ENCODE measurements at places on chromosomes 5 and 9. TPM values are rescaled to one million over a fixed set of nuclear protein-coding genes. Genes with fewer than 3 reads are reported as not detected.

Gene LRRC19
- total RNA-seq: not detected

- H3K4me1 ChIP-seq: no peaks in the 10 kb centered on the region
- H3K4me3 ChIP-seq: no peak overlapping the region
- H3K27me3 ChIP-seq: peaks cover 5% of the 10 kb centered on the region
- DNase-seq: no peak
- H3K36me3 ChIP-seq: no peaks in the 10 kb centered on the region
Observed at GRCh38 chr9:91483189-91483691, 59.6 kb upstream of the NFIL3 start.

Gene GFRA3
- total RNA-seq: 0.36 TPM

Gene DBH
- 5.0 TPM for total RNA-seq

GRCh38 chr5:115333164-115333563 is 36.7 kb upstream of the CCDC112 start:
- H3K4me3 ChIP-seq: no peak overlapping the region
- no peak for DNase-seq
- H3K4me1 ChIP-seq: no peaks in the 10 kb centered on the region
- no peaks in the 10 kb centered on the region for H3K27me3 ChIP-seq
- H3K36me3 ChIP-seq: no peaks in the 10 kb centered on the region

Gene GFM2
- total RNA-seq: 32.1 TPM

DNA sequence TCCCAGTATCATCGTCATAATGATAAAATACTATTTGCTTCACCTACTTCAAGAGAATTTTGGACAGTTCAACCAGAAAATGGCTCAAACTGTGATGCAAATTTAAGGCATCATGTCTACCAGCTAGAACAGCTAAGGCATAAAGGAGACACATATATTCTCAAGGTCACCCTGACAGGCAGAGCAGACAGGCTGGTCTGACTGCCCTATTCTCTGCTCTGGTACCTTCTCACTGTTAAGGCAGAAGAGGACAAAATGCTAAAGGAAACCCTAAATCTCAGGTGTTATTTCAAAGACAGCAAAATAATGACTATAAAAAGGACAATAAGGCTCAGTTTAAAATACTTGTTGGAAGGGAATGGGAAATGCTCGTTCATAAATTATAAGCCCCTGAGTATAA is 87.2 kb downstream of the MRPS27 start:
- H3K27me3 ChIP-seq: no peaks in the 10 kb centered on the region
- no peak overlapping the region for H3K4me3 ChIP-seq
- no peaks in the 10 kb centered on the region for H3K4me1 ChIP-seq
- H3K36me3 ChIP-seq: no peaks in the 10 kb centered on the region
- DNase-seq: no peak

DNA sequence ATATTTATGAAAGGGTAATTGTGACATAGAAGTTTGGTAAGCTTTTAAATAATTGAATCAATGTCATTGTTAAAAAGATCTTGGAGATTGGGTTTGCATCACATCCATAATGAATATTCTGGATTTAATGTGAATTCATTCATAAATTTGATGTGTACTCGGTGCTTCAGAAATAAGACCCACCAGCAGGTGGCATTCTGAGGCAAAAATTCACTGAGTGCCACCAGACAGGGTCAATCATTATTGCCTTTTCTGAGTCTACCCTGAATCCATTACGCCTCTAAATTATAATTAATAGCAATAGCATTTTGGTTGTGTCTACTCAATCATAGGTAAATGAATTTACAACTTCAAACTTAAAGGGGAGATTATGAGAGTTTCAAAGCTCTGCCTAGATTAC is 1.0 kb downstream of the TRPC7 start:
- DNase-seq: no peak
- H3K4me3 ChIP-seq: no peak overlapping the region
- peaks cover 4% of the 10 kb centered on the region for H3K27me3 ChIP-seq
- no peaks in the 10 kb centered on the region for H3K36me3 ChIP-seq
- no peaks in the 10 kb centered on the region for H3K4me1 ChIP-seq
- no peak overlapping the region for H3K27ac ChIP-seq

GRCh38 chr9:110021891-110022290 is 186.1 kb downstream of the C9orf152 start:
- no peaks in the 10 kb centered on the region for H3K27me3 ChIP-seq
- peaks cover under 1% of the 10 kb centered on the region for H3K4me1 ChIP-seq
- H3K4me3 ChIP-seq: no peak overlapping the region

Gene TXNDC8
- not detected for total RNA-seq

DNA sequence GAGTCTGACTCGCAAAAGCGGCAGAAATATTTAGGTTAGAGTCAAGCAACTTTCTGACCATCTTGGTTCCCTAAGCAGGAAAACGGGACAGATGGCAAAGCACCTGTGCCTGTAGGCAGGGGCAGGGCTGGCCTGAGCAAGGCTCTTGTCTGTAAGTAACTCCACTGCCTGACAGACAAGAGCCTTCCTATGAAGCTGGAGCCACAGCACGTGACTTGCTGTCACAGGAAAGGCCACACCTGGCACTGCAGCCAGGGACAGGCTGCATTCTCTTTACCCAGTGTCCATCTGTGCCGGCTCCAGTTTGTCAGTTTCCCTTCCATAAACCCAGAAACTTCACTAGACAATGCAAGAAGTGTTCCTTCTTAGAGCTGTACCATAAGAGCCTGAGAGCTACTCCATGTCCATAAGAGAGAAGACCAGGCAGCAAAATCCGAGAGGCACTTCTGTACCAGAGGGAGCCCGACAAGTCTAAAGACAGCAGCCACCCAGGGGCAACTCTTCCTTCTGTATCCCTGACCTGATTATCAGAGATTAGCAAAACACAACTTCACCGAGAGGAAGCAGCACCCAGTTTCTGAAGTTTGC is 78.1 kb downstream of the GPR21 start:
- no peak for DNase-seq
- H3K4me1 ChIP-seq: no peaks in the 10 kb centered on the region
- H3K27me3 ChIP-seq: no peaks in the 10 kb centered on the region

- no peak overlapping the region for H3K27ac ChIP-seq
- no peaks in the 10 kb centered on the region for H3K36me3 ChIP-seq
- peaks cover 10% of the 10 kb centered on the region for H3K27me3 ChIP-seq
- no peak for DNase-seq
Observed at GRCh38 chr9:112945620-112946208, 55.0 kb upstream of the SLC46A2 start.

Gene SFXN1
- 67.2 TPM for total RNA-seq

Gene STPG3
- total RNA-seq: 0.25 TPM

DNA sequence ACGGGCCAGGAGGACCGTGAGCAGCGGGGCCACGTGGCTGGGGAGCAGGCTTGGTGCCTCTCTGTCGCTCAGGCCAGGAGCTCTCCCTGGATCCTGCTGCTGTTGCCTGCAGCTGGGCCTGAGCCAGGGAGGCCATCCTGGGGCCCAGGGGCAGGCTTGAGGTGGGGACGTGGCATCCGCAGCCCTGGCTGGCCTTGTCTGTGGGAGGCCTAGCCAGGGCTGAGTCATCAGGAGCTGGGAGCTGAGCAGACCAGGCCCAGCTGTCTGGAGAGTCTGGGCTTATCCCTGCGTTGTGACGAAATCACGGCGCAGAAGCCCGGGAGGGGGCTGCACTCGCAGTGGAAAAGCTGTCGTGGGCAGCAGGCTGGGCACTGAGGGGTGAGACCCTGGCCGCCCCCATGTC is 138.8 kb upstream of the COL5A1 start:
- peaks cover 12% of the 10 kb centered on the region for H3K27me3 ChIP-seq
- H3K4me3 ChIP-seq: no peak overlapping the region
- H3K4me1 ChIP-seq: peaks cover 8% of the 10 kb centered on the region
- no peak overlapping the region for H3K27ac ChIP-seq
- DNase-seq: peak; percentile 93

Gene GABBR2
- 2.7 TPM for total RNA-seq

Gene UBE2QL1
- total RNA-seq: 1.1 TPM

- H3K4me3 ChIP-seq: no peak overlapping the region
- DNase-seq: no peak
- H3K27ac ChIP-seq: no peak overlapping the region
Observed at GRCh38 chr9:116813031-116813300, 125.9 kb downstream of the TRIM32 start.

Gene OSMR
- total RNA-seq: 3.3 TPM

DNA sequence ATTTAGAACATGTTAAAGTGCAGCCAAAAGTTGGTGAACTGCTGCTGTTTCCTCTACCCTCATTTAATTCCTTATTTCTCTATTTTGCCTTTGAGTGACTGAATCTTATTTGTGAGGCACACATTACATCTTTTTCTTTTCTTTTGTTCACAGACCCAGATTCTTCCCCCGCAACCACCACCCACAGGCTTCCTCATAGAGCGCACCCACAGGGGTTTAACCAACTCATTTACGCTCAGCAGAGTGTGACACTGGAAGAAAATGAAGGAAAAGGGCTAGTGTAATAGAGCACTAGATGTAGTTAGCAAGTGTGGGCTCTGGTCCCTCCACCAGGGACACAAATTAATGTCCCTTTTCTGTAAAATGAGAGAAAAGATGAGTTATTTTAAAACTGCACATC is 200.7 kb downstream of the PARP8 start:
- no peak overlapping the region for H3K4me3 ChIP-seq
- no peaks in the 10 kb centered on the region for H3K4me1 ChIP-seq
- no peaks in the 10 kb centered on the region for H3K36me3 ChIP-seq
- no peak overlapping the region for H3K27ac ChIP-seq

DNA sequence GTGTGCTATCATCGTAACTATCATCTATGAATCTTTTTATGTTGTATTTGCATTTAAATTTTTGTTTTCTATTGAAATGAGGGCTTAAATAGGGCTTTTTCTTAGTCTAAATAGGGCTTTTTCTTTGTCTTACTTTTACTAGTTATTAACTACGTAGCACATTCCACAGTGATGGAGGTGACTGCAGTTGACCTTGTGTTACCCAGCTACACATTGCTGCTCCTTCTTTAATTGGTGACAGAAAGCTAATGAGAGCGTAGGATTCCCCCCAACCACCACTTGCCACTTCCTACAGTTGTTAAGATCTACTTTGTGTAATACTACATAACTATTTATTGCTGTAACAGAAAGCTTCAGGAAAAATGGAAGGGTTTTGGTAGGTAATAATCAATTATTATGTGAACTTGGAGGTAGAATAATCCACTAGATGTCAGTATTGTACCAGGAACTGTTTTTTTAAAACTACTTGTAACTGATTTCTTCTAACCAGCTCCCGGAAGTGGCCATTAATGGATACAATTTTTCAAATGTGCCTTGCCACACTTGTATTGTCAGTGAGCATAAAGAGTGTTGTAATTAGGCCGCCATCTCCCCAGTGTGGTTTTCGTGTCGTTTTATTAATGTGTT is 18.0 kb downstream of the MTRR start:
- no peak for DNase-seq
- no peaks in the 10 kb centered on the region for H3K27me3 ChIP-seq
- no peak overlapping the region for H3K27ac ChIP-seq
- H3K4me1 ChIP-seq: no peaks in the 10 kb centered on the region
- peaks cover 58% of the 10 kb centered on the region for H3K36me3 ChIP-seq

DNA sequence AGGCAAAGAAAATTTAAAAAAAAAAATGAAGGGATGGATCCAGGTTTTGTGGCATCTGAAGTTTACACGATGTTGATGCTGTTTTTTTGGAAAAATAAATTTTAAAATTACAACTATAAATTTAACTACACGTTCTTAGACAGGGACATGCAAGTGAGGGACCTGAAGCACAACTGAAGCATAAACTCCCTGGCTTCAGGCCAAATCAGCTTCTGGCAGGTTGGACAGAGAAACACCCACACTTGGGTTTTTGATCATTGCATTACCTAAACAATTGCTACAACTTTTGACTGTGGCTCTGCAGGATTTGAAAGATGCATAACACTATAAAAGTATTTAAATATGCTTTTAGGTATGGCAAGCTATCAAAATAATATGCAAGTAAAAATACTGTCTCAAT is 1318.3 kb upstream of the DMAC1 start:
- H3K36me3 ChIP-seq: no peaks in the 10 kb centered on the region
- H3K27me3 ChIP-seq: no peaks in the 10 kb centered on the region
- DNase-seq: no peak
- H3K4me1 ChIP-seq: no peaks in the 10 kb centered on the region

DNA sequence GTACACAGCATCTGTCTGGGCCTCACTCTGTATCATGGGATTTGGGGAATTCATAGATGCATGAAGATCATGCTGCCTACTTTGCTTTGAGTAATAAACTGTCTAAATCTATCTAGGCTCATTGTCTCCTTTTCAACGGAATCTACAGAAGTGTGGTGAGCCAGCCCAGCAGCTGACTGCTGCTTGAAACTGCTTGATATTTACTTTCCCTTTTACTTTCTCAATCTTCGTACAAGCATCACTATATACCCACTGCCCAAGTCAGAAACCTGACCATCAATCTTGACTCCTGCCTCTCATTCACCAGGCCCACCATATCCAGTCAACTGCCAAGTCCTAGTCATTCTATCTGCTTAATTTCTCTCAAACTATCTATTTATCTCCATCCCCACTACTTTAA is 142.9 kb downstream of the NR2F1-AS1 start:
- no peak for DNase-seq
- H3K36me3 ChIP-seq: no peaks in the 10 kb centered on the region
- H3K27ac ChIP-seq: no peak overlapping the region
- H3K27me3 ChIP-seq: no peaks in the 10 kb centered on the region

Gene PKN3
- 6.3 TPM for total RNA-seq

- DNase-seq: no peak
- H3K27ac ChIP-seq: no peak overlapping the region
- no peak overlapping the region for H3K4me3 ChIP-seq
- no peaks in the 10 kb centered on the region for H3K36me3 ChIP-seq
Observed at GRCh38 chr5:19143935-19144334, 844.1 kb downstream of the CDH18 start.

DNA sequence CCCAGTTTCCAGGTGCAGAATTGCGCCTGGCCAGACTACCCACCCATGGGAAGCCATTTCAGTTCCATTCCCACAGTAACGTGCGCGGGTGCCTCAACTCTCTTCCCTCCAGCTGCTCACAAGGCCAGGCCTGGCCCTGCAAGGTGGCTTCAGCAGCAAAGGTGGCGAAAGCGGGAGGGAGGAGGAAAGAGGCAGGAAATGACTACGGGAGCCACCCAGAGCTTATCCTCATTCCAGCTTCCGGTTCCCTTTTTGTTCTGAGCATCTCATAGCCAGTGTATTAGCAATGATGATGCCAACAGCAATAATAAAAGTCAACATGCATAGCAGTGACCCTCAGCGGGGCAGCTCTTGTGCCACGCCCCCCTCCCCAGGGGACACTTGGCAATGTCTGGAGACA is 101.5 kb upstream of the BOD1 start:
- DNase-seq: no peak
- H3K27ac ChIP-seq: no peak overlapping the region
- H3K36me3 ChIP-seq: no peaks in the 10 kb centered on the region
- no peaks in the 10 kb centered on the region for H3K27me3 ChIP-seq

DNA sequence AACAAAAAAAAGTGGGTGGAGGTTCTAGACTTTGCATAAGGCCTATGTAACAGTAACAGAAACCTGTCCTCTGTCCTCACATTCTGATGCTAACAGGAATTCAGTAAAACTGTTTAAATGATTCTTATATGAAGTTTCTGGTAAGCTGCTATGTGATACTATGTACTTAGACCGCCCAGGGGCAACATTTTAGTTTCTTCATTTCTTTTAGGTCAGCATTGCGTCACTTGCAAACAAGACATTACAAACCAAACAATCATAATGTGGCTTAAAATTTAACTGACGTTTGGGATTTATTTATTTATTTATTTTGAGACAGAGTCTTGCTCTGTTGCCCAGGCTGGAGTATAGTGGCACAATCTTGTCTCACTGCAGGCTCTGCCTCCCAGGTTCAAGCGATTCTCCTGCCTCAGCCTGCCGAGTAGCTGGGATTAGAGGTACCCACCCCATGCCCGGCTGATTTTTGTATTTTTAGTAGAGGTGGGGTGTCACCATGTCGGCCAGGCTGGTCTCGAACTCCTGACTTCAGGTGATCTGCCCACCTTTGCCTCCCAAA is 44.3 kb downstream of the TENT4A start:
- no peaks in the 10 kb centered on the region for H3K4me1 ChIP-seq
- DNase-seq: no peak
- H3K27ac ChIP-seq: no peak overlapping the region
- H3K36me3 ChIP-seq: no peaks in the 10 kb centered on the region
- no peaks in the 10 kb centered on the region for H3K27me3 ChIP-seq

All from adrenal gland (tissue), 19 donors.